NCI-H524 treated with DMSO at 0.1 percent for 48 hours (cell line): ENCODE measurements at places on chromosomes 13 and 19.

GRCh38 chr19:47798904-47799266, 5.5 kb downstream of the TPRX1 start:
- DNase-seq = no peak

DNA sequence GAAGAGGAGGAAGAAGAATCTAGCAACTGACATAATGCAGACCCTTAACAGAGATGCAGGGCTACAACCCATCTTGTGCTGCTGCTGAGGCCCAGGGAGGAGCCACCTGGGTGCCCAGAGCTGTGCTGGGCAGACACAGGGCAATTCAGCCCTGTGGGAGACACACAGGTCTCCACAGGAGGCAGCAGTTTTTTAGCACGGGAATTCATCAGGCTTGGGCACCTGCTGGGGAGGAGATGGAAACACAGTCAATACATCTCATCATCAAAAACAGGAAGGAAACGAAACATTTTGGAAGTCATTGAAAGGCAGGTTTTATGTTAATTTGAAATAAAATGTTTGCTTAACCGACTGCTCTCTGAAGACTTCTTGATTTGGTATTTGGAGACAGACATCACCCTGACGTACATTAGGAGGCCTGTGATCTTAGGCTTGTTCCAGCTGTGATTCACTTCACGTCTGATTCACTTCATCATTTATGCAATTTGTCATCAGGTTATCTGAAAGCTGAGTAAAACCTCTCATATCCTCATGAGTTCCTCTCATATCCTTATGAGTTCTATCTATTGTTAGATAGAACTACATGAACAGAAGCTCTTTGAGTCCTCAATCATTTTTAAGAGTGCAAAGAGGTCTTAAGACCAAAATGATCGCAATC, 77.4 kb downstream of the CYSLTR2 start:
- no peak for DNase-seq

DNA sequence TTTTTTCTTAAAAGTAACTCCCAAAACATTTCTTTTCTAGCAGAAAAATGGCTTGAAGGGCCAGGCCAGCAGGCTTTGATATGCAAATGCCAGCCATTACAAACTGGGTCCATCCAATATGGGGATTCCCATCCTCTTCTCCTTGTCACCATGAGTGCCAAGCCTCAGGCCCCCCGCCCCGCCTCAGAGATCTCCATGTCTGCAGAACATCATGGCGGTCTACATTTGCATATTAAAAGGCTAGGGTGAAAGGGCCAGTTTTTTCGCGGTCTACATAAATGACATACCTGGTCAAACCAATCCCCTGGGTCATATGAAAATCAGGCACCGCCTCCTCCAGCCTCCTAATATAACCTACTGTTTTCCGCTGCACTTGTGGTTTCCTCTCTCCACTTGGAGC, 1327.6 kb downstream of the UQCRFS1 start:
- DNase-seq = no peak

DNA sequence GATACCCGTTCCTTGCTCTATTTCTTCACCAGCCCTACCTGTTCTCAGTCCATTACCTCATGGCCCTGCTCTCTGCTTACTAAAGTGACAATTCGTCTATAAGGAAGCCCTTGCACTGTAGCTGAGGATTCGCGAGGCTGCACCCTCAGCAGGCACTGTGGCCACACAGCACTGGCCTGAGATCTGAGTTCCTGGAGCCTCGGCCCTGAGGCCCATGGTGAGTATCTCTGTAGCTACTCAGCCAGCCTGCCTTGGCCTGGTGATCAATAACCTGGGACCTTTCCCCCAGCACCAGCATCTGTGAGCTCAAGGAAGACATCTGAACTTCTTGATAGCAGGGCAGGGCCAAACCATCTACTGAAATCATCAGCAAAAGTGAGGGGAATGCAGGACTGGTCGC, 90.7 kb downstream of the RGCC start:
- DNase-seq = no peak

DNA sequence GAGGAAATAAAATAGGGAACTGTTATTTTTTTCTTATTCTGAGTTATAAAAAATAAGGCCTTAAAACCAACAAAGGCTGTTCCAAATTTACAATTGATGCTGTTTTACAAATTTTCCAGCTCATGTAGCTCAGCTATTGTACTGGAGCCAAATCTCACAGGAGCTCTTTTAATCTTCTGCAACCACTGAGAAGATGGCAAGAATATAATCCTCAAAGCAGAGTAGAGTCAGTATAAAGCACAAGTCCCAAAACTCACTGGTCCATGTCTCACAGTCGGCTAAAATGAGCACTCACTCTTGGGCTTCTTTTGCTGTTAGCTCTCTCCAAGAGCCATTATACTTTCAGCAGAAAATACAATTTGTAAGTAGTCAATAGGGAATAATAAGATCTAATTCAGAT, 1074.4 kb upstream of the PRR20A start:
- no peak for DNase-seq

DNA sequence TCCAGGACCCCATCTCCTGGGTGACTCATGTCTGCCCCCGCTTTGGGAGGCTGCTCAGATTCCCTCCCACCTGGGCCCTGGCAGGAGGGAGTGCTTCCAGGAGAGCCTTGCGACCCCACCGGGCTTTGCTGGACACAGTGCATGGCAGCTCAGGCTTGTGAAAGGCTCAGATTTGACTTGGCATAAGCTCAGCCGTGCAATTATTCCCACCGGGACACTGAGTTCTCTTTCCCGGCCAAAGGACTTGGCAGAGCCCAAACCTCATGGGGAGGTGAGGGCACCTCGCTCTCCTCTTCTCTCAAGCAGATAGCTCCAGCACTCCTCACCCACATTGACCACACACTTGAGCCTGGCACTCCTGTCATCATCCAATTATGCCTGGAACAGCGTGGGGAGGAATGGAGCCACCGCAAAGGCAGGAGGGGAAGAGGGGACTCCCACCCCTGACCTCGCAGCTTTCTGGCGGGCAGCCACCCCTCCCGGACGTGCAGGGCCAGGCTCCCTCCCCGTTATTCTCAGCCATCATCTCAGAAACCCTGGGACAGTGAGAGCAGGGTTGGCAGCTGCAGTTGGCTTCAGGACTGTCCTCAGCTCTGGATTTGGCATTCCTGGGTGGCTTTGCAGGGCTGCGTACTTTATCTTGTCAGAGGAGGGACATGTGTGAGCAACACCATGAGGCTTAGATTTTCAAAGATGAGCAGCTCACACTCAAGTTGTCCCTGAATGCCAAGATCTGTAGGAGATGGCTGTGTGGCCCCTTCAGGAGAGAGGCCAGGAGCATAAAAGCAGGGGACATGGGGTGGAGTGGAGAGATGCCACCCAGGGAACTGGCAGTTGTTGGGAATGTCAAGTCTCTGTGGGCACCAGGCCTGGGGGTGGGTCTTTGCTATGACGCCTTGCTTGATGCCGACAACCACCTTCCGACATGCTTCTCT, 306.2 kb downstream of the TEX29 start:
- DNase-seq = no peak

DNA sequence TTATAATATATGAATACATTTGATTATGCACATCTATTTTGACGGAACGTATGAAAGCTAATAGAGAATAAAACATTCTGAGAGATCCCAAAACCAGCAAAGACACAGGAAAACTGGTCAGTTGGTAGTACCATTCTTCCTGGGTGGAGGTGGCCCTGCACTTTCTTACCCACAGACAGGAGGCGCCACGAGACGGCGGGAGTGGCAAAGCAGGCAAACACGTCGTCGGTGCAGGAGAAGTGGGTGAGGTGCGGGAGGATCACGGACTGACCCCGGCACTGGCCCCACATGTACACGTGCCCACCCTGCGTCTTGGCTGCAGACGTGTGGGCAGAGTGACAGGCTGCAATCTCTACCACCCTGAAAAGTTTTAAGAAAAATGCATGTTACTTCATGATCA, 36.1 kb downstream of the RCBTB1 start:
- no peak for DNase-seq

GRCh38 chr19:34852669-34853068, 74.0 kb upstream of the ZNF30 start:
- no peak for DNase-seq

- no peak for DNase-seq
Observed at GRCh38 chr13:113121183-113121927, 1.2 kb upstream of the F10 start.

DNA sequence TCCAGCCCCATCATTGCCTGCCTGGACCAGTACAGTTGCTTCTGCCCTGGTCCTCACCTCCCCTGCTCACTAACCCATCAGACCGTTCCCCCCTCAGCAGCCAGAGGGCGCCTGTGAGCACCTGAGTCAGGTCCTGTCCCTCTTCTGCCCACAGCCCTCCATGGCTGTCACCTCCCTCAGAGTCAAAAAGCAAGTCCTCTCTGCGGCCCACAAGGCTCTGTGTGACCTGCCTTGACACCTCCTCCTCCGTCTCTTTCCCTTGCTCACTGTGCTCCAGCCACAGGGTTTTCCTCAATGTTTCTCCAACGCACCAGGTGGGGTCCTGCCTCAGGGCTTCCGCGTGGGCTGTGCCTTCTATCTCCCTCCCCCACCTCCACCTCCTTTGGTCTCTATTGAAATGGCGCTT, 29.4 kb upstream of the PTPRS start:
- peak; percentile 10 for DNase-seq

GRCh38 chr19:44800461-44800860, 8.4 kb upstream of the BCAM start:
- DNase-seq = no peak

GRCh38 chr19:58578012-58578925, 5.1 kb upstream of the MZF1 start:
- no peak for DNase-seq

DNA sequence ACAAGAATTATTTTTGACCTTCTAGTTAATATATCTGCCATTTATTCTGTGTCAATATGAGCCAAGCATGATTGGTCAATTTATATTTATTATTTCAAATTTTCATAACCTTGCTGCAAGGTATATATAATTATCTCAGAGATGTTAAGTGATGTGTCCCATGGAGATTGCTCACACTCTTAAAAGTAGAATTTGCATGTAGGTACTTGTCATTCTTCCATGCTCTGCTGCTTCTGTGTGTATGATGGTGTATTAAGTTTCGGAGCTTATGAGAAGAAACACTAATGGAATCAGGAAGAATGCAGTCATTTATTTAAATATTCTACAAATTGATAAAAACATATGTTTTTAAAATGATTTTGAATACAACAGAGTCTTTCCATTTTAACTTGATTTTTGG, 586.8 kb upstream of the MIR17HG start:
- DNase-seq = no peak

DNA sequence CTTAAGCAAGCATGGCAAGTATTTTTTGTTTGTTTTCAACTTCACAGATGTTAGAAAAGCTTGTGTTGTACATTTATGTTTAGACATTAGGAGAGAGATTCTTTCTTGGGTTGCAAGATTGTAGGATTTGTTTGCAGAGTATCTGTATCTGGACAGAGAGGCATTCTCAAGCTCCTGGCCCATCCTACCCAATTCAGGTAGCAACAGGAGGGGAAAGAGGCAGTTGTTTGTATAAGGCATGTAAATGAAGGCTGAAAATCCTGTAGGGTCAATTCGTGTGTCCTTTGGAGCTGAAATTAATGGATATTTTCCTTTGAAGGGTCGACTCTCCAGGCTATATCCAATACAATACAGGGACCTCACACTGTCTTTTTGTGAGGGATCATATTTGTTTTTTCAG, 147.3 kb downstream of the KCNRG start:
- no peak for DNase-seq

DNA sequence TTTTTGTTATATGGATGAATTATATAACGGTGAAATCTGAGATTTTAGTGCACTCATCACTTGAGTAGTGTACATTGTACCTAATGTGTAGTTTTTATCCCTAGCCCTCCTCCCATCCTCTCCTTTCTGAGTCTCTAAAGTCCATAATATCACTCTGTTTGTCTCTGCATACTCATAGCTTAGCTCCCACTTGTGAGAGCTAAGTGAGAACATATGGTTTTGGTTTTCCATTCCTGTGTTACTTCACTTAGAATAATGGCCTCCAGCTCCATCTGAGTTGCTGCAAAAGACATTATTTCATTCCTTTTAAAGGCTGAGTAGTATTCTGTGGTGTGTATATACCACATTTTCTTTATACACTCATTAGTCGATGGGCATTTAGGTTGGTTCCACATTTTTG, 94.0 kb downstream of the SLC10A2 start:
- DNase-seq = no peak

- no peak for DNase-seq
Observed at GRCh38 chr13:74243637-74244526, 109.7 kb upstream of the KLF12 start.

DNA sequence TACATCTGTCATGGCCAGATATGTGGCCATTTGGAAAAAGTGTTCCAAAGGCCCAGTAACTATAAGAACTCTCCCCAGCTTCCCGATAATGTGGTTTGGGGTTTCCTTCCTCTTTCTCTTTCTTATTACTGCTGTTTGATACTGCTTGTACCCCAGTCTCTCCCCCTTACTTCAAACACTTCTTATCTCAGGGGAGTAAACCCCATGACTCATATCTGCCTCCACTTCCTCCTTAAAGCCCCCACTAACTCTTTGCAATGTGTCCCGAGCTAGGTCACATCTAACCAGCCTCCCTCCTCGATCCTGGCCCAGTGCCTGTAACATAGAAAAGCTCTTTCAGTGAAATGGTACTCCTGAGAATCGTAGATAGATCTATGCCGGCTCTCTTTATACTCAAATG, 82.4 kb upstream of the STARD13 start:
- no peak for DNase-seq

DNA sequence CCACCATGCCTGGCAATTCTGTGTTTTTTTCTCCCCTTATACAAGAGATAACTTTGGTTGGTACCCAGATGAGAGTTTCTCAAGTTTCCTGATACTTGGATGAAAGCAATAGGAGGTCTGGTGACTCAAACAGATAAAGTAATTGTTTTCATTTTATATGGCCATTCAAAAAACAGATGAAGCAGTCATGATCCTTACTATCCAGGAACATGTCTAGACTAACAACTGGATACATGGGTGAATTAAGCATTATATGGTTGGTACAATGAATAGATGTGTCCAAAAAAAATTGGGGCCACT, 8.5 kb downstream of the ZNF430 start:
- DNase-seq = no peak

DNA sequence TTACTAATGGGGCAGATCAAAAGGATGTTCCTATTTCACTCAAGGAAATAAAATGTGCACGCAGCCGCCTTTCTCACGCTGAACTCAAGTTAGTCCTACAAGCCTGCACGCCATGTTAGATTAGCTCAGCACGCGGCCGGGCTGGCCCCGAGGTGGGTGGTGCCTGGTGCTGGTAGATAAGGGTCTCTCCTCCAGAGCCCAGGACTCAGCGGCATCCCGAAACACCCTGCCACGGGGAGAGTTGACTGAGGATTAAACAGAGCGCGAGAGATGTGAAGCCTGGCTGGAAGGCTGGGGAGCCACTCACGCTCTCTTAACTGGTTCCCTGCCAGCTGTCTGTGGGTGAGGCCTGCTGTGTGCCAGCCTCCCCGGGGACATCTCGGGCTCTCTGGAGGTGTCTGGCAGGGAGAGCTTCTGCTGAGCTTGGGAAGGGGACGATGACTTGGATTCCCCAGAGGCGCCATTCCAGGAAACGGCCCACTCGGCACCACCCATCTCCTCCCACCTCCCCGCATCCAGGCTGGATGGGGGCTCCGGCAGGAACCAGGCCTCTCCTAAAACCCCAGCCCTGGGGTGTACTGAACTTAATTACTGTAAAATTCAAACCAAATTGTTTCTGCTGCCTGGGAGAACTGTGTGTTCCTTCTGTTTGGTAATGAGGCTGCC, 122.2 kb downstream of the KDM4B start:
- peak; percentile 91 for DNase-seq

- DNase-seq = no peak
Observed at GRCh38 chr19:604355-604754, 14.7 kb downstream of the HCN2 start.

- no peak for DNase-seq
Observed at GRCh38 chr13:93926425-93926824, 553.1 kb downstream of the DCT start.

GRCh38 chr13:97844151-97844550, 109.3 kb upstream of the IPO5 start:
- DNase-seq = no peak
